ENCODE measurements at places on chromosomes 11 and 22.

DNA sequence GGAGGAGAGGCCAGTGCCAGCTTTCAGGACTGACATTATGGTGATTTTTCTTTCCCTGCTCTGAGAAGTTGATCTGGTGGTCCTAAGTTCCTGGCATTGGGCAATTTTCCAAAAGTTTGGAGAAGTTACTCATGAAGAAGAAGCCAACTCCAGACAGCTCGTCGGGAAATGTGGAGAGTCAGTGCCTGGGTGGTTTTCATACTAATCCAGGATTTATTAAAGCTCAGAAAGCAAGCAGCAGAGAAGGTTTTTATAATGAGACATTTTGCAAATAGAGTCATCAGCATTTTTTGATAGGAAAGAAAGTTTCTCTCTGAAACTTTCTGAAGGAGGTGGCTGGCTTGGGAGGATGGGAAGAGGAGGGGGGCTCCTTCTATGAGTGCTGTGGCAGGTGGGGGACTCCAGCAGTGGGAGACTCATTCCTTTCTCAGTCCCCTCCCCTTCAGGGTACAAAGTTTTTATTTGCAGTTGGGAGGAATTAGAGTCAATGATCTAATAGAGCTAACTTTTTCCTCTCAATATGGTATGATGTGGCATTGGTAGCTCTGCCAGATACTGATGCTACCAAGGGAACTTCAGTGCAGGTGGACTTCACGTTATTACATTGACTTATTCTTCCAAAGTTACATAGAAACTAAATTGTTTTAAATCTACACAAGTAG, 55.4 kb downstream of the LIF start:
- DNase-seq: no peak

DNA sequence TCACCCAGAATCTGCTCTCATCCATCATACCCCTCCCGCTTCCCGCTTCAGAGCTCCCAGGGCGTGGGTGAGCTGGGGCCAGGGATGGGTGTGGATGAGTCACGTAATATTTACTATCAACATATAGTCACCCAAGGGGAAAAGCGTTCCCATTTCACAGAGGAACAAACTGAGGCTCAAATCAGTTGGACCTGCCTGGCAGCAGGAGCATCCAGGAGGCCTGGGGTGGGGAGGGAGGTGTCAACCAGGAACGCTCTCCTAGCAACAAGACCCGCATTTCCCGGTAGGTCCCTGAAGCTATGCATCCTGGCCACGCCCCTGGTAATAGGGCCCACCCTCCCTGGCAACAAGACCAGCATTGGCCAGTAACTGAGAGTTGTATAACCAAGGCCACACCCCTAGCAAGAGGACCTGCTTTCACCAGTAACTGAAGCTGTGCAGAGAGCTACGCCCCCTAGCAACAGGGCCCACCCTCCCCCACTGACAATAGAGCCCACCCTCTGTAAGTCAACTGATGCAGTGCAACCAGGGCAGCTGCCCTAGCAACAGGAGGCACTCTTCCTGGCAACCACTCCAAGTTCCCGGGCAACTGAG, 32.7 kb upstream of the TXNRD2 start:
- DNase-seq: no peak

GRCh38 chr22:17243524-17243923, 24.3 kb upstream of the ADA2 start:
- DNase-seq: no peak

DNA sequence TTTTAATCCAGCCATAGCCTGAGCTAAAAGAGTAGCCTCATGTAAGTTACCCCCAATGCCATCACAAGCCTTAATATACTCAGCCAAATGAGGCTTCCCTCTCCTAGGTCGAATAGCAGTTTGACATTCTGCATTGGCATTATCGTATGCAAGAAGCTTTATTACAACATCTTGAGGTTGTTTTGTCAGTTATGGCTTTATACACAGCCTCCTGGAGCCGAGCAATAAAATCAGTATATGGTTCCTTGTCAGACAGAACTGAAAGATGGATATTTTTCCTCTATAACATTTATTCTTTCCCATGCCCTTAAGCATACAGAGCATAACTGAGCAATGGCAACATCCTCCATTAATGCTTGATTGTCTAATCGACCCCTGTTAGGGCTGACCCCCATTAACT, 5.4 kb upstream of the DNAJB13 start:
- DNase-seq: no peak

DNA sequence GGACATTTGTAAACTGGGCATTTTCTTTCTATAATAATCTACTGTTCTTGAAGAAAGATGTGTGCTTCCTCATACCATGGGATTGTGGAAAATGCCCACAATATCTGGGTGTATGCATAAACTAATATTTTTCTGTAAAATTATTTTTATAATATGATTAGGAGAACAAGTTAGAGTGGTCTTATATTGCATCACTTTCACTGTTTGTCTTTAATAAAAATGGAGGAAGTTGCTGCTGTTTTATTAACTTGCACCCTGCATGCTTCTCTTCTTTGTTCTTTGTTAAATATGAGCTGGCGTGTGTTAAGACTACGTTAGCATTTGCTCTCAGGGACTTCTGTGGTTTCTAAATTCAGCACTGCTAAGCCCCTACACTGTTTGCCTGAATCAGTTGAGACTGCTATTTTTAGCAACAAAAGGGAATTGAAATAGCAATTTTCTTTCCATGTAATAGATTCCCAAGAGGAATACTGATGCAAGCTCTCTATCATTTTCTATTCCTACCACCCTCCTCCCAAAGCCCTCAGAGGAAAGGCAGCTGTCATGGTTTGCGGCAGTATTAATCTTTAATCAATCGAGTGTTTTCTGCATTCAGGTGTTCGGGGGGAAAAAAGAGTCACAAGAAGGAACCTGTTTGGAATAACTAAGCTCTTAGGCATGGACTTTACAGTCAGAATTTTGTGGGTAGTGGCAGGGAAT, 56.1 kb downstream of the HSD17B12 start:
- DNase-seq: no peak

GRCh38 chr11:19400296-19400695, 159.6 kb upstream of the E2F8 start:
- DNase-seq: no peak

DNA sequence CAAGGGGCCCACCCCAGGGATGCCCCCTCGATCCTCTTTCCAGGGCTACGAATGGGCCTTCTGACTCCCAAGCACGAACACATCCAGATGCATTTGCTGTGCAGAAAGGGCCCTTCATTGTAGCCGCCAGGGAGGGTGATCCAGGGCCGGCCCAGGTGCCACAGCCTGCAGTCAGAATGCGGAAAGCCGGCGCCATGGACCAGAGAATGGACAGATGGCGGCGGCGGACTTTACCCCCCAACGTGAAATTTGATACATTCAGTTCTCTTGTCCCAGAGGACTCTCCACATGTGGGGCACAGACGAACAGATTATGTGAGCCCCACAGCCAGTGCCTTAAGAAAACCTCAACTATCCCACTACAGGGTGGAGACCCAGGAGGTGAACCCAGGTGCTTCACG, 87.2 kb downstream of the KIAA1671 start:
- DNase-seq: no peak

DNA sequence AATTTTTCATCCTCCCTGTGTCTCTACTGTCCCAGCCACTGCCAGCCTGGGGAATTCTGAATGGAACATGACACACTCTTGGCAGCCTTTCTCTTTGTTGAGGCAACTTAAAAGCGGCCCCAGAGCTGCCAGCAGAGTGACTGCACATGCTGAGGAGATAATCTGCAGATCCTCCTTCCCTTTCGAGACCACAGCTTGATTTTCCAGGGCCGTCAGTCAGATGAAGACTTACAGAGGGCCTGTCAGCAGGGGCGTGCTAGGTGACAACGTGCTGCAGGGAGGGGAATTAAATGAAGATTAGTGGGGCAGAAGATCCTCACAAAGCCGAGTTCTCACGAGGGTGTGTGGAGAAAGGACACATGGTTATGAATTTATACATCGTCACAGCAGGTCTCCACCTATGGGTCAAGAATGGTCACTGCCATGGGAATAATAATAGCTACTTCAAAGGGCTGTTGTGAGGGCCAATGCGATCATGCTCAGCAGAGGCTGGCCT, 193.5 kb upstream of the PITPNB start:
- no peak for DNase-seq

DNA sequence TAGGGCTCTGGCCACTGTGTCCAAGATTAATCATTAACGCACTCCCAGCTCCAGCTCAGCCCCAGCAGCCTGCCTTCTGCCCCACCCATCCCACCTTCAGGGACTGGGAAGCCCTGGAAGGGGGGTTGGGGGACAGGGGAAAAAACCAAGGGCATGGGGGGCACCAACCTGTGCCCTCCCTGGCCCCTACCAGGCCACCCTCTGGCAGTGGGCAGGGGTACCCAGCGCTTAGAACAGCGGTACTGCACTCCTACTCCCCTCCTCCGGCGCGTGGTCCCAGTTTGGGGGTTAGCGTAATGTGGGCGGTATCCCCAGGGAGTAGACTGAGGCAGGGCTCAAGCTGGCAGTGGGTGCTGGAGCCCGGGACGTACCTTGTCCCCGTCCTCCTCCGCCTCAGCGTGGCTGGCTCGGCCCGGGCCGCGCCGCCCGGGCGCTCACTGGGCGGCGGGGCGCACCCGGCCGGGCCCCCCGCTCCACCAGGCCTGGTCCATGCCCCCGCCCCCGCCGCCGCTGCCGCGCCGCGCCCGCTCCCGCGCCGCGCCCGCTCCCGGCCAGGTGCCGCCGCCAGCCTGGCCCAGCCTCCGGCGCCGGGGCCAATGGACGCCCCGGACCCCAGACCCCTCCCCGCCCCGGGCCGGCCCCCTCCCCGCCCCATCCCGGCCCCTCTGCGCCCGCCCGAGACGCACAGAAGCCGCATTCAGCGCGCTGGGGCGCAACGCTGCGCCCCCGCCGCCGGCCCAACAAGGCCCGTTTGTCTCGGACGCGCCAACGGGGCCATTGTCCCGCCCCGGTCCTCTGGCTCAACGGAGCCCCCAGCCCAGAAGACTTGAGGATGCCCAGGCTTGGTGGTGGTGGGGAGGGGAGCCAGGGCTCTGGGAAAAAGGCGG, at the start of gene GAL3ST1:
TSS of gene GAL3ST1 (minus strand) at position 571 of the 887 bp plus-strand sequence. CDS start 17,273 bp downstream, outside the sequence.
- no peak for DNase-seq

DNA sequence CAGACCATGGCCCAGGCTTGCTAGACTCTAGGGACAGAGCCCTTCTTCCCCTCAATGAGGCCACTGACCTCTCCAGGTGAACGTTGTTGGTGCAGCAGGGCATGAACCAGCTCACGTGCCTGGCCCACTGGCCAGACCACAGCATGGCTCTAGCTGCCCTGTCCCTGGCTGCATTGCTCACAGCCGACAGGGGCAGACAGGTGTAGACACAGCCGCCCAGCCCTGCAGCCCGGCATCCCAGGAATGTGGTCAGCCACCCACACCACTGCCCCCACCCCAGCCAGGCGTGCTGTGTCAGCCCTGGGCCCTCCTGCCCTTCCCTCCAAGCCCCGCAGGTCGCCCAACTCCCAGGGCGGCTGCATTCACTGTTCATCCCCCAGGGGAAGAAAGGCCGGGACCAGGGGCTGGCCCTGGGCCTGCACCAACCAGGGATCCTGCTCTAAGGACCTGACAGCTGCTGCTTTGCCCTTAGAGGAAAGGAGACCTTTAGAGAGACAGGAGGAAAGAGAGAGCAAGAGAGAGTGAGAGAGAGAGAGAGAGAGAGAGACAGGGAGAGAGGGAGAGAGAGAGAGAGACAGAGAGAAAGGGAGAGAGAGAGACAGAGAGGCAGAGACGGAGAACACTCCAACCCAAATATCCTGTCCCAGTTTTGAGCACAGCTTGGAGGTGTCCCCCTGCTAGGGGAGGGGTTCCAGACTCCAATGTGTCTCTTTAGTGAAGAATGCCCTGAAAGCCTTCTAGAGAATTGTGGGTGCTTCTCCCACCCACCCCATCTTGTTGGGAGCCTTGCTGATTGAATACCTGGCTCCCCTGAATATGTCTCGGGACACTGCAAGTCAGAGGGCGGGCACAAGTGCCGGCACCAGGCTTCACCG, 44.2 kb upstream of the LINC01488 start:
- no peak for DNase-seq

DNA sequence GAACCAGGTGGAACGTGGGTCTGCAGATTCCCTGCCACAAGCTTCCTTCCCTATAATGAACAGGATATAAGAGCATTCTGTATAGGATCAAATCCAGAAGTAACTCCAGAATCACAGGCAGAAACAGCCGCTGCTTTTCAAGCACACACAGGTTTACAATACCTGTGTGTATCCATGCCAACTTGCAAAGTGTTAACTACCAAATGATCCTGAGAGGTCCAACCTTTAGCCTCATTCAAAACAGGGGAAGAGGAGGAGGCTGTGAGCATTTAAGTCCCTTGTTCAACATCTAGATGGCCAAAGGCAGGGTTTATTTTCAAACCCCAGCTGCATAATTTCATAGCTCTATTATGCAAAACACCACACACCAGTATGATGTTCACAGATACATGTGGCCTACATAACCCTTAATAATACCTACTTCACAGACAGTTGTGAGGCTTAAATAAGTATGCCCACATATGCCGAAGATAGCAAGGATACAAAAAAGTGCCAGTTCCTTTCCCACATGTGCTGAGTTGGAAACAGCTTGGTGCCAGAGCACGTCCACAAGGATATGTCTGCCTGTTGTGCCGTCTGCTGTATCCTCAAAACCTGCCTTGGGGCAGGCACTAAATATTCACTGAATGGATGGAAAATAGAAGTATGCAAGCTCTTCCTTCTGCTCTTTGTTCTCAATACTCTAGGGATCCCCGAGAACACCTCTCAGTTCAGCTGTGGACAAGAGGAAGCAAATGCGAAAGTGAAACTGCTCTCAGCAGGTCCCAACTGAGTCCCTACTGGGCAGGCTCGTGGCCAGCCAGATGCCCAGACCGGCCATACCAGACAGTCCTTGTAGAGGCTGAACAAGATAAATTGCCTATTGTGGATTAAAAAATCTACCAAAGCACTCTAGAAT, 66.8 kb downstream of the LARGE1 start:
- no peak for DNase-seq

DNA sequence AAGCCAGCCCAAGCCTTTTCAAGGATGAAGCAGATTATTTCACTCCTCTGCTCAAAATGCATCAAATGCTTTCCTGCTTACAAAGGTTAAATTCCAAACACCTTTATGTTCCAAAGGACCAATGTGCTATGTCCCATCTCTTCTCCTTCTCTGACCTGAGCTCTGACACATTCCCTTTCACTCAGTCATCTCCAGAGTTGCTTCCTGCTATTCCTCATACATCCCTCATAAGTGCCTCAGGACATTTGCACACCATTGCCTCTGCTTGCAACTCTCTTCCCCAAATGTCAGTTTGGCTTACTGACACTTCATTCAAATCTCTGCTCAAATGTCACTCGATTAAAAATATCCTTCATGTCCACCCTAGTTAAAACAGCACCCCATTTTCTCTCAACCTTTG, 53.3 kb upstream of the BMAL1 start:
- DNase-seq: no peak

DNA sequence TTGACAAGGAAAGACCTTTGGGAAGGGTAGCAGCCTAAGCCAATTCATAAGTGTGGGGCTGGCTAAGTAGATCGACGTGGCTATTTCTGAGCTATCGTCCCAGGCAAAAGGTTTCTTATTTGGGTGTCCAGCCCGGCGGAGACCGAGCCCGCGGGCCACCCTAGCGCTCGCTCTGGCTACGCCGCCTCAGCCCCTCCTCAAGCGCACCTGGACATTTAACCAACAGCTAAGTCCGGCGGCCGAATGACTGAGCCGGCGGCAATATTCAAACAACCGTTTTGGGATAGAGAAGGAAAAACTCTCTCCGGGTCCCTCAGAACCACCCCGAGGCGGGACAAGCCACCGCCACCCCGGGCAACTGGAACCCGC, 457 bp downstream of the RNF141 start:
- DNase-seq: peak; percentile 1
